ENCODE measurements at places on chromosomes 4 and X. TPM values are rescaled to one million over a fixed set of nuclear protein-coding genes. Genes with fewer than 3 reads are reported as not detected.

The GPC4 gene
- total RNA-seq = 2.4 TPM

DNA sequence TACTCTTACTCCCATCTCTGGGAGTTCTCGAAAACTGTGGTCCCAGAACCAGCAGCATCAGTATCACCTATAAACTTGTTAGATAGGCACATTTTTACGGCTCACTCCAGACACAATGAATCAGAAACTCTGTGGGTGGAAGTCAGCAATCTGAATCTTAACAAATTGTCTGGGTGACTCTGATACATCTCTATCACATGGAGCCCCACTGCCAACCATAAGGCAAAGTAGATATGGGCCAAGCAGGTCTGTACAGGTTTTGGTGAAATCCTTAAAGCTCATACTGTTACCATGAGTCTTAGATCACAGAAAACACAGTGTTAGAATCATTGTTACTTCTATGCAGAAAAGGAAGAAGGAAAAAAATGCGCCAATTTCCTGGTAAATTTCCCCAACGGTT, 122.5 kb upstream of the HCCS start:
- DNase-seq = no peak

The PACRGL gene
- total RNA-seq = 65.3 TPM

- peak; percentile 53 for DNase-seq
Measured at GRCh38 chr4:181569553-181569952, 673.6 kb upstream of the TENM3 start.
